CMK (cell line): ENCODE measurements at places on chromosomes 7 and 10.

GRCh38 chr7:9711259-9711918 is 1262.3 kb upstream of the PHF14 start:
- no peak for DNase-seq

- no peak for DNase-seq
These were observed 242.6 kb downstream of the MAD1L1 start for GRCh38 chr7:1990001-1990670.

GRCh38 chr10:57338823-57339558 is 928.7 kb downstream of the IPMK start:
- DNase-seq = peak; percentile 11

DNA sequence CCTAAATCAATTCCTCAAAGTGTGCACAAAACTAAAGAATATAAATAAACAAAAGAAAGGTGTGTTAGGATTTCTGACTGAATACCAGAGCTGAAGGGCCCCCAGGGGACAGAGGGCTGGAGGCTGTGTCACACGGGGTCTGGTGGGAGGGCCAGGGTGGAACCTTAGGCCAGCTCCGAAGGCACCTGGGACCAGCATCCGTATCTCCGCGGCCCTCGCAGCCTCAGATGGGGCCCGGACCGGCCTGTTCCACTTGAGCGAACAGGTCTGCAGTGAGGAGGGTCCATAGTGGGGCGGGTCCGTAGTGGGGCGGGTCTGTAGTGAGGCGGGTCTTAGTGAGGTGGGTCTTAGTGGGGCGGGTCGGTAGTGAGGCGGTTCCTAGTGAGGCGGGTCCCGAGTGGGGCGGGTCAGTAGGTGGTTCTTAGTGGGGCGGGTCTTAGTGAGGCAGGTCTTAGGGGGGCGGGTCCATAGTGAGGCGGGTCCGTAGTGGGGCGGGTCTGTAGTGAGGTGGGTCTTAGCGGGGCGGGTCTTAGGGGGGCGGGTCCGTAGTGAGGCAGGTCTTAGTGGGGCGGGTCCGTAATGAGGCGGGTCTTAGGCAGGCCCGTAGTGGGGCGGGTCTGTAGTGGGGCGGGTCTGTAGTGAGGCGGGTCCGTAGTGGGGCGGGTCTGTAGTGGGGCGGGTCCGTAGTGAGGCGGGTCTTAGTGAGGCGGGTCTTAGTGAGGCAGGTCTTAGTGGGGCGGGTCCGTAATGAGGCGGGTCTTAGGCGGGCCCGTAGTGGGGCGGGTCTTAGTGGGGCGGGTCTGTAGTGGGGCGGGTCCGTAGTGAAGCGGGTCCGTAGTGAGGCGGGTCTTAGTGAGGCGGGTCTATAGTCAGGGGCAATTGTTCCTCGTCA is 15.1 kb downstream of the GPR146 start:
- DNase-seq = no peak

DNA sequence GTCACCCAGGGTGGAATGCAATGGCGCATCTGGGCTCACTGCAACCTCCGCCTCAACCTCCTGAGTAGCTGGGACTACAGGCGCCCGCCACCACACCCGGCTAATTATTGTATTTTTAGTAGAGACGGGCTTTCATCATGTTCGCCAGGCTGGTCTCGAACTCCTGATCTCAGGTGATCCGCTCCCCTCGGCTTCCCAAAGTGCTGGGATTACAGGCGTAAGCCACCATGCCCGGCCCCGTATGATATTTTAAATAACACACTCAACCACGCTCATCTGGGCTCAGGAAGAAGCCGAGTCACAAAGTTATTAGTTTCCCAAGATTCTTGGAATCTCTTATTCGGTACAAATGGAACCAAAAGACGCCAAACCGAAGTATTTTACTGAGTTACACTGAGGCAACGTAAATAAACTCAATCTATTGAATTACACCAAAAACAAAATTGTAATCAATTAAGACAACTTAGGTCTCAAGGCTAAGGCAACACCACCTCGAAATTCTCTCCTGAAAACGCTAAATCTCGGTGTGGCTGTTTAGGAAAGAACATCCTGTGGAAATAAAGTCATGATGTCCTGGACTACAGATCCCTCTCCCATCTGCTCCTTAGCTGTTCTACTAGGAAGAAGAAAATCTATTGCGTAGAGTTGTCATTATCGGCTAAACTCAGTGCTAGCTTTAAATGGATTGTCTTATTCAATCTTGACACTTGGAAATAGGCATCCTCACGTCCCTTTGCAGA is 910 bp downstream of the ARHGAP19 start:
- DNase-seq = no peak

- DNase-seq = no peak
These were observed 158.0 kb downstream of the CREB5 start for GRCh38 chr7:28570113-28570969.
